Myometrial cell (primary cell): ENCODE measurements at places on chromosomes 7 and 10. TPM values are rescaled to one million over a fixed set of nuclear protein-coding genes. Genes with fewer than 3 reads are reported as not detected.

CPA2 gene
- 0.89 TPM in 1 of 2 replicates, not detected in the other for total RNA-seq

LAMB1 gene
- 154 and 167 TPM in 2 replicates for total RNA-seq

C7orf33 gene
- total RNA-seq: not detected in 2 replicates

RPEL1 gene
- total RNA-seq: under 0.01 TPM in 1 of 2 replicates, not detected in the other

ELN gene
- total RNA-seq: 0.18 and 1.7 TPM in 2 replicates
